ENCODE measurements at places on chromosomes 1 and 21.

DNA sequence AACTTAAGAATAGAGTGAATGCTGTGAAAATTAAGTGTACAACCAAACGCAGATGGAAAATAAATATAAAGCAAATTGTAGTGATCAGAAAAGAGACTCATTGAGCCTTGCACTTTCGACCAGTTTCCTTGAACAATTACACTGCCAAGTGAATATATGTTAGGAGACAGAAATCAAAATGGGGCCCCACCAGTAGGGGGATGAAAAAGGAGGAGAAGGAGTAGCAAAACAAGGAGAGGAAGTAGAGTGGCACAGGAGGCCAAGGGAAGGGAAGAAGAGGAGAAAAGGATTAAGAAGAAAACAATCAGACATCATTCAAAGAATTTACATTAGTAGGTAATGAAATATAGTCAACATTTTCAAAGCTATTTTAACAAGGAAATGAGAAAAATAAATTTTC lies 1770.6 kb downstream of the PLA2G4A start:
- ATAC-seq = no peak

GRCh38 chr1:200275415-200275814 lies 134.4 kb downstream of the ZNF281 start:
- ATAC-seq = no peak

DNA sequence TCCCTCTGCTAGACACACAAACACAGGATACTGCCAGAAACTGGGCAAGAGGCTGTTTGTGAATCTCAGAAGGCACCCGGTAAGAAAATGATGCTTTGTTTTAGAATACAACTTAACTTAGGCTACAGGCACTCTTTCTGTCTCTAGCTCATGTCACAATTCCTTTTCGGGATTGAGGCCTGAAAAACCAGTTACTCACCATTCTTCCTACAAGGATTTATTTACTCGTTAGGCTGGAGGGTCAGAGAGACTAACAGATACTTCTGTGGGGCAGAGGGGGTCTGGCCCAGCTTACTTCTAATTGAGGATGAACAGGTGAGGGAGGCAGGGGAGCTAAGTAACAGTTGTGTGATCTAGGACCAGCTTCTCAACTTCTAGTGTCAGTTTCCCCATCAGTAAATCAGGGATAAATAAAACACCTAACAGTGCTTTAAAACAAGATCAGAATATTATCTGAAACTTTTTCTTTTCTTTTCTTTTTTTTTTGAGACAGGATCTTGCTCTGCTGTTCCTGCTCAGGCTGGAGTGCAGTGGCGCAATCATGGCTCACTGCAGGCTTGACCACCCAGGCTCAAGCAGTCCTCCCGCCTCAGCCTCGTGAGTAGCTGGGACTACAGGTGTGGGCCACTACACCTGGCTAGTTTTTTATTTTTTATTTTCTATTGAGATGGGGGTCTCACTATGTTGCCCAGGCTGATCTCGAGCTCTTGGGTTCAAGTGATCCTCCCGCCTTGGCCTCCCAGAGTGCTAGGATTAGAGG lies 31.9 kb downstream of the NFYC start:
- ATAC-seq = no peak

DNA sequence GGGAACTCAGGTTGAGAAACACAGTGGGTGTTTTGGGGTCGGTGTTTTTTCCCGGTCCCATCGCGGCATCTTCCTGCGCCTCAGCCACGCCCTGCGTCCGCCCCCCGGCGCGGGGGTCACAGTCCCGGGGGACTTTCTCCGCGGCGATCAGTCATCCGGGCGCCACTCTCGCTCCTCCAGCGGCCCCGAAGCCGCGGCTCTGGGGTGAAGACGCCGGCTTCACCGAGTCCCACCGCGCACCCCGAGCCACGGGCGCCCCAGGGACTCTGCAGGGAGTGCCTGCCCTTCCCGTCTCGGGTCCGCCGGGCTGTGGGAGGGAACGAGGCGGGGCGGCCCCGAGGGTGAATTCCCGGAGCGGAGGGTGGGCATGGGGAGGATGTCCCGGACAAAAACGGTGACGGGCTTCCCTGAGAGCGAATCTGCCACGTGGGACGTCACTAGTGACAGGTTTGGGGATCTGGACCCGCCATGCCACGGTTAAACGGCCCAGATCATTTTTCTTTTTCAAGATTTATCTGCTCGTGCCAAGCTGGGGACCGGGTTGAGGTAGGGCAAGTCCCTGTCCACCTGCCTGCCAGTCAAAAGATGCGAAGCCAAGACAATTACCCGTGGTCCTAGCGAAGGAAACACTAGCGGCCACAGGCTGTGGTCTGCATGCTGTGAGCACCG lies 717 bp upstream of the BATF3 start:
- peak; percentile 32 for ATAC-seq

DNA sequence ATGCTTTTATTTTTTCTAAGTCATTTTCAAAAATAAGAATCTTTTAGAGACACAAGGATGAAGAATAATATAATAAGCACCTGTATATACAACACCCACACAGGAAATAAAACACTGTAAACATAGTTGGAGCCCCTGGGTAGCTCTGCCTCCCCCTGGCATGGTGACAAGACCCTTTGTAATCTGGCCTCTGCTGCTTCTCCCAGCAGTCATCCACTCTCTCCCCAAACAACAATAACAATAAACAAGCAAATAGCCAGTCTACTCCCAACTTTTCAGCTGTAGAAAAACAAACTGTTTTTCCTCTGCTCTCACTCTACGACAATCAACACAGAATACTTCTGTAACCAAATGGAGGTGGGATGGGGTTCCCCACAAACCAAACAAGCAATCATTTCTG lies 110.1 kb downstream of the CSMD2 start:
- no peak for ATAC-seq

- ATAC-seq = no peak
These were observed 40.1 kb downstream of the DISP3 start for GRCh38 chr1:11518791-11519628.

DNA sequence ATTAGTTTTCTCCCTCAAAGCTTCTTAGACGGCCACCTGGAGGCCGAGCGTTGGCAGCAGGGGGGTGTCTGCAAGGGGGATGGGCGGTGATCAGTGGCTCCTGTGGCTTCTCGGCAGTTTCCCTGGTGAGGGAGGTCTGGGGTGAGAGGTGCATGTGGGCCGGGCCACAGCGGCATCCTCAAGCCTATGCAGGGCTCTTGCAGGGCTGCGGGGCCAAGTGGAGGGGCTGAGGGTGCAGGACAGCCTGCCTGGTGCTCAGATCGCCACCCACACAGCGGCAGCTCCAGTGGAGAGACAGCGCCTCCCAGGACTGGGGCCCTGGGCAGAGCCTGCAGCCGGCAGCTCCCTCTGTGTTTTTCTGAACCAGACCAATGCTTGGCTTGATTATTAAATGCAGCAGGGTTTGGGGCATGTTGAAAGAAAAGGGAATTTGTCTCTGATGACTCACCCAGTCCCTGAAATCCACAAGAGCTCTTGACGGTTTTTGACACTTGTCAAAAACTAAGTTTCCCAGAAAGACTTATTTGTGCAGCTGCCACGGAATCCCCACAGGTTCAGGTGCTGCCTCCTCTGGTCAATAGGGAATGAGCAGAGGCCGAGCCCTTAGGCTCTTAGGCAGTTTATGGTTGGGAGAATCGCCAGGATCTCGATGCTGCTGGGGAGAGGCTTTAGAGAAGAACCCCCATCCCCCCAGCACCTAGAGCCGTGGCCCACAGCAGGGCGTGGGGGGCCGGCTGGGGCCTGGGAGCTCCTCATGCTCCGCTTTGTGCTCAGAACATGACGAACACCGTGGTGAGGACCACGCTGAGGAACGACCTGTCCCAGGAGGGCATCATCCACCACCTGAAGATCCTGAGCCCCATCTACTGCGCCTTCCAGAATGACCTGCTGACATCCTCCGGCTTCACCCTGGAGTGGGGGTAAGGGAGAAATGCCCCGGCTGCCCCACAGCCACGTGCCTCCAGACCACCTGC lies 54.7 kb downstream of the UMODL1 start:
- no peak for ATAC-seq

DNA sequence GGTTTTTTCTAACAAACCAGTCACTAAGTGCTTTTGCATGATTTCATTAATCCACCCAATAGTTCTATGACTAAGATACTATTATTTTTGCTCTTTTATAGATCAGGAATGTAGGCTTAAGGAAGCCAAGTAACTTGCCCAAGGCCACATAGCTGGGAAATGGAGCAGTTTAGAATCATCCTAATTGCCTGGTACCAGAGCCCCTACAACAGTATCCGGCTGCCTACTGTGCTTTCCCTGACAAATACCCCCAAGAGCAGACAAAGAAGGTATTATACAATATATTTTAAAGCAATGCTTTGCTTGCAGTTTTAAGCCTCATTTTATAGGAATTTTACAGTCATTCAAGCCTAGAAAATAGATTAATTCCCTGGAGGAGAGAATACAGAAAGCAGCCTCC lies 45.5 kb upstream of the RASAL2 start:
- no peak for ATAC-seq

DNA sequence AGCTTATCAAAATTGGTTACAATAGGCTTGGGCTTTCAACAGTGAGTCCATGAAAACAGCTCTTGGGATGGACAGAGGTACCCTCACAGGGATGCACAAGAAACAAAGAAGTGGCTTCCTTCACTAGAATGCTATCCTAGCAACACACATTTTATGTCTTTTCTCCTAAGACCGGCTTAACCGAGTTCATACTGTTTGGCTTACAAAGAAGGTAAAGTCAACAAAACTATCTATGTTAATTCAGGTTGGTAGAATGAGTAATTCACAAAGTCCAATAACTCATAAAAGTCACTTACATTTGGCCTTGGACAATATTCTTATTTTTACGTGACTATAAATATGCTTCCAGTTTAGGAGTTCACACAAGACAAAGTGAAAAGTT lies 9.0 kb downstream of the ERG start:
- ATAC-seq = no peak

GRCh38 chr1:64574301-64574700 lies 104.4 kb downstream of the CACHD1 start:
- no peak for ATAC-seq

- ATAC-seq = peak; percentile 98
These were observed 234.7 kb downstream of the TOMM20 start for GRCh38 chr1:234893725-234894630.

DNA sequence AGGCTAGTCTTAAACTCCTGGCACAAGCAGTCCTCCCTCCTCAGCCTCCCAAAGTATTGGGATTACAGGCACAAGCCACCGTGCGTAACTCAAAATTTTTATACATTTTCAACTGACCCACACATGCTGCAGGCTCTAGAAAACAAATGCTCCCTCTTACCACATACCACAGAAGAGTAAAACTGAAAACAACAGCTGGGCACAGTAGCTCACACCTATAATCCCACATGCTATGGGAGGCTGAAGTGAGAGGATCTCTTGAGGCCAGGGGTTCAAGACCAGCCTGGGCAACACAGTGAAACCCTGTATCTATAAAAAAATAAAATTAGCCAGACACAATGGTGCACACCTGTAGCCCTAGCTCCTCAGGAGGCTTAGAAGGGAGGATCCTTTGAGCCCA lies 56.7 kb downstream of the AKT3 start:
- ATAC-seq = peak; percentile 31

GRCh38 chr1:77238462-77238861 lies 19.2 kb upstream of the PIGK start:
- ATAC-seq = peak; percentile 26

GRCh38 chr1:179202161-179202560 lies 27.3 kb downstream of the ABL2 start:
- ATAC-seq = peak; percentile 50

GRCh38 chr1:5645135-5645399 lies 347.2 kb downstream of the NPHP4 start:
- no peak for ATAC-seq

GRCh38 chr1:42290130-42290529 lies 44.9 kb downstream of the FOXJ3 start:
- ATAC-seq = no peak

DNA sequence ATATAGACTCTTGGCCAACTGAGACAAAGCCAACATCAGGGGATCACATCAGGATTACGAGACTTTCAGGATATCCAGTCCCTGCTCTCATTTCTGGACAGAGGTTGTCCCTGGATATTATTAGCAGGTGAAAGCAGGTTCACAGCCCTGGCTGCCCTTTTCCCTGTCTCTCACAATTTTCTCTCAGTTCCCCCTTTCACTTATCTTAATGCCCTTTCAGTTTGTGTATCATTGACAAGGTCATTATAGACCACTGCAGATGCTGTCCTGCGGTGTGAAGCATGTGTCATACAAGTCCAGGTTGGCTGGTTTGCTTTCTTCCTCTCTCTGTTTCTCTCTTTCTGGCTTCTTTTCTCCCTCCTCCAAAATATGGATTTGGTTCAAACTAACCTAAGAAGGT lies 2.1 kb upstream of the KLHDC9 start:
- ATAC-seq = no peak

DNA sequence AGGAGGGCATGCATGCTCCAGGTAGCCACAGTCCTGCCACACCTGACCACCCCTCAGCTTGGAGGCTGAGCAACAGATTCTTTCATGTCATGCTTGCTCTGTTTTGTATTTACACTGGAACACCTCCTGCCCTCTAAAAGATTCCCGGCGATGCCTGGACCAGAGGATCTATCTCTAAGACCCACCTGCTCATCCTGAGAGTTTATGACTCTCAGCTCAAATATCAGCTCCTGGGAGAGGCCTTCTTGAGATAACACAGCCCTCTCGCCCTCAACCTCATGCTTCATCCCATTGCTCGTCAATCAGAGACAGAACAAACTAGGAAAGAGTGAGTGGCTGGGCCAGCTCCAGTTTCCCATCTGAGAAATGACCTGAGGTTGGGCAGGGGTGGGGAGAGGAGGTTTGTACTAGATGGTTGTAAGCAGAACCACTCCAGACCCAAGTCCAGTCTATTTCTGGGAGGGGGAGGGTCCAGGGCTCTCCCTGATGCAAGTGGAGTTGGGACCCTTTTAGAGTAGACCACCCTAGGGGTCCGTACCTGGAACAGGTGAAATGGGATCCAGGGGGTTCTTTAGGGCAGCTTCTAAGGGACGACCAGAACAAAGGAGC lies 524.5 kb downstream of the MATN1 start:
- ATAC-seq = no peak

DNA sequence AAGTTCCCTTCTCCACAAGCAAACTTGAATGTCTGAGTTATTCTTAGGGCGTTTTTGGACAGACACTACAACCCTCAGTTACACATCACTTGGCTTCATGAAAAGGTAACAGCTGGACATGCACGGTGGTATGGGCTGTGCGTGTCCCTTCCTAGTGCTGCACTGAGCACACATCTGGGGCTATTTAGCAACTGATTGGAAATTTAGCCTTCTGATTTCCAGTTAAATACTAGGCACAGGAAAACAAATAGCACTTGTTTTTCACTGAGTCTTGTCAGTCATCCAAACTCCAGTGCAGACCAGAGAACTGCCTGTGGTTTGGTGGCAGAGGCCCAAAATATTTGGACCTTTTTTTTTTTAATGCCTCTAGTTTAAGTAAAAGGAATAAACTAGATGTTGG lies 134.7 kb downstream of the TGFBR3 start:
- ATAC-seq = no peak

- no peak for ATAC-seq
These were observed 159.9 kb downstream of the SNX7 start for GRCh38 chr1:98821379-98821778.

- no peak for ATAC-seq
These were observed 1.0 kb downstream of the DNAJB4 start for GRCh38 chr1:78005755-78006154.

- ATAC-seq = no peak
These were observed 12.6 kb upstream of the KCNAB2 start for GRCh38 chr1:6033124-6033523.

Measured in activated T-helper 17 cell treated with anti-CD3 and anti-CD28 coated beads, Interleukin-2, amount 50 U/mL, for 72 hours (primary cell).